ENCODE measurements at places on chromosomes 7 and 10.

- peak; percentile 12 for DNase-seq
Observed at GRCh38 chr7:17234030-17234397, 64.4 kb upstream of the AHR start.

DNA sequence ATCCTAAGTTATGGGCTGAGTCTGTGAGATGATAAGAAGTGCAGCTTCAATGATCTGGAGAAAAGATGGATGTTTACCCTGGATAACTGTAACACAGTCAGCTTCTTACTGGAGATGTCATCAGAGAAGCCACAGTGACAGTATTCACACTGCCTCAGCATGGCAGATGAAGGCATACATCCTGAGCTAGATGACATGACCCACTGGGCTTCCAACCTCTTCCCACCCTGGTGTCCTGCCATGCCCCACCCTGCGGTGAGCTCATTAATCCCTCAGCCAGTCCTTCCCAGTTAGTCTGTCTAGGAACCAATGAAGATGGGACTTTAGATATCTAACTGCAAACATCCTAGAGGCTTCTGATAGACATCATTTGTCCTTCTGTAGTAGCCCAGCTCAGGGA is 213.8 kb downstream of the TAX1BP1 start:
- no peak for DNase-seq

GRCh38 chr7:154598864-154599263 is 404.1 kb downstream of the PAXIP1 start:
- DNase-seq = no peak

GRCh38 chr10:86391986-86392722 is 25.6 kb upstream of the GRID1 start:
- DNase-seq = no peak

DNA sequence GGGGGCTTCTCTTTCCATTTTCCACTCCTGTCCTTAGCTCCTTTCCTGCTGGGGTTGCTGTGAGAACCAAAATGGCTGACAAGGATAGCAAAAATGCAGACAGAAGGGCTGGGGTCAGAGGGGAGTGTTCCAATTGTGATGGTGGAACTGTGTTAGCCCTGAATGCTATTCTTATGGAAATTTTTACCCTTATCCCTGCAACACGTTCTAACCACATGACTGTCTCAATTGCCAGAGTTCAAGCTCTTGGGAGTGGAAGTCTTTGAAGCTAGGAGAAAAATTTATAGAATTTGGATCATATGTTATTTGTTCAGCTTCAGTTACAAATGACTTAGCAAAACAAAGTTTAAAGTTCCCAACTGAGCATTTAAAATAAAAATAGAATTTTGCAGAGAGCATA is 134.1 kb downstream of the ADCYAP1R1 start:
- DNase-seq = no peak

GRCh38 chr10:31604096-31604495 is 285.1 kb downstream of the ZEB1 start:
- DNase-seq = no peak
